Lung microvascular endothelial cell (primary cell): ENCODE measurements at places on chromosomes 7 and 10. TPM values are rescaled to one million over a fixed set of nuclear protein-coding genes. Genes with fewer than 3 reads are reported as not detected.

GRCh38 chr7:84256571-84256971 lies 62.0 kb upstream of the SEMA3A start:
- no peak for DNase-seq

SSMEM1 gene
- not detected in 2 replicates for total RNA-seq

MET gene
- 28.0 and 49.3 TPM in 2 replicates for total RNA-seq

DNA sequence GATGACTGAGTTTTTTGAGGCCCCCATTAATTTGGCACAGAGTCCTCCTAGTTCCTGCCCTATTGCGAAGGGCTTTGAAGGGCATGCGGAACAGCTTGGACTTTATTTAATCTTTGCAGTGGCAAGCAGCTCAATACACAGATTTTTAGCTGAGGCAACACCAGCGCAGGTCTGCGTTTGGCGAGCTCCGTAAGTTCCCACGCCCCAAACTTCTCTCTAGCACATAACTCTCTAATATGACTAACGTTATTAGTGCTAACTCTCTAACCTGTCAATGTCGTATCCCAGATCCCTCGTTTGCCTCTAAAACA lies 366 bp upstream of the TAF3 start:
- DNase-seq: no peak

- DNase-seq: no peak
Measured at GRCh38 chr10:30752481-30752881, 122.9 kb upstream of the LYZL2 start.

GRCh38 chr7:139851770-139852481 lies 22.9 kb downstream of the TBXAS1 start:
- no peak for DNase-seq

GRCh38 chr10:98950106-98950505 lies 285.5 kb downstream of the HPSE2 start:
- no peak for DNase-seq

- DNase-seq: no peak
Measured at GRCh38 chr7:111647881-111648280, 85.6 kb upstream of the IMMP2L start.

DNA sequence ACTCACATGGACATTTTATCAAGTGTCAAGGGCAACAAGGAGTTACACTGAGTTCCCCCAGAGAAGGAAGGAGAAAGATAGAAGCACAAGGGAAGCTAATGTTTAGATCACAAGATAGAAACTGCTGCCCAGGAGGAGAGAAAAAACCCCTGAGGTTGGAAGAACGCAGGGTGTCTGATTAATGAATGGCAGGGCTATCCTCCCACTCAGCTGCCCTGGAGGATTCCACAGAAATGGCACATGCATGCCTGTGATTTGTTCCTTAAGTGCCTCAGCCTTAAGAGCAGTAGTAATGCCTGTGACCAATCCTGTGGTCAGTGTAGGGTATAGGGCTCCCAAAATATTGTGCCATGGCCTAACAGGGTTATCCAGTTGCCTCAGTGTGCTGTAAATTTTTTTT lies 20.2 kb downstream of the DNAJB9 start:
- DNase-seq: no peak

PKD2L1 gene
- not detected in 2 replicates for total RNA-seq

DPP6 gene
- not detected in 2 replicates for total RNA-seq

GRCh38 chr7:39703144-39703543 lies 79.8 kb downstream of the RALA start:
- DNase-seq: no peak
